NCI-H187 treated with DMSO at 0.1 percent for 48 hours (cell line): ENCODE measurements at places on chromosomes 1 and 21.

DNA sequence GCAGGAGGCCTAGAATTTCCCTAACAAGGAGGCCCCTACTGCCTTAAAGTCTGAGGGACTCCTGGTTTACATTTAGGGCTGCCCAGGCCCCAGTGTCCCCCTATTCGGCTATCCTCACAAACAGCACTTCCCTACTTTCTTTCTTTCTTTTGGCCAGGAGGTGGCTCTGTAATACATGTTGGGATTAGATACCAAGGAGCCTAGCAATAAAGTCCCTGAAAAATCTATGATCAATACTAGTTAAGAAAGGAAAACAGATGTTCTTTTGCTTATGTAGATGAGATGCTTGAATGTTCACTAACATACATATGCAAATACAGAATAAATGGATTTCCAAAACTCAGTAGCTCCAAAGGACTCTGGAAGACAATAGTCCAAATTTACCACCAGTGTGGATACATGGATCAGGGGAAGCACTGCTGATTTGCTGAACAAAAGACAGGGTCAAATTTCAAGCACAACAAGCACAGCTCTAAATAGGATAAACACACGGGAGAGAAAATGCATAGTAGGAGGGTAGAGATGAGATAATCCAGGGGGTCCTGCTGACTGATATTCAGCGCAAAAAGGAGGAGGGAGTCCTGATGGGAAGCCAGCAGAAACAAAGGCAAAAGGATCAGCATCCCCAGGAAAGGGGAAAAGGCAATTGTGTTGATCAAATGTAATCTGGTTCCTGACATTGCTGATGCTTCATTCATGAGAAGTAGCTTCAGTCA lies 240.0 kb downstream of the NUF2 start:
- DNase-seq: peak; percentile 44

GRCh38 chr1:182192215-182192614 lies 130.7 kb upstream of the ZNF648 start:
- DNase-seq: no peak

DNA sequence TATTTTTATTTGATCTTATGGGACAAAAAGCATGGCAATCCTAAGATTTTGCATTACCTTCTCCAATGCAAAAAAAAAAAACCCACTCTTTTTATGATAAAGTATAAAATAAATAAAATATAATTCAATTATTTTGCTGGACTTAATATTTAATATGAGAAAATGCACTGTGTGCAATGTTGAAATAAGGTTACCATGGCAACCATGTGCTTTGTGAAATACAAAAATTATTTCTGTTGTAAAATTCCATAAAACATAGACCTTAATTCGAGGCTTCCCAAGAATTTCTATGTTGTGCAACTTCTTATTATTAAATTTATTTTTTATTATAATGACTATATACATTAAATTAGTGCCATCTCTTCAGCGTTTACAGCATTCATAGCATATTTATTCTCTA lies 989.5 kb downstream of the MRPL39 start:
- no peak for DNase-seq

DNA sequence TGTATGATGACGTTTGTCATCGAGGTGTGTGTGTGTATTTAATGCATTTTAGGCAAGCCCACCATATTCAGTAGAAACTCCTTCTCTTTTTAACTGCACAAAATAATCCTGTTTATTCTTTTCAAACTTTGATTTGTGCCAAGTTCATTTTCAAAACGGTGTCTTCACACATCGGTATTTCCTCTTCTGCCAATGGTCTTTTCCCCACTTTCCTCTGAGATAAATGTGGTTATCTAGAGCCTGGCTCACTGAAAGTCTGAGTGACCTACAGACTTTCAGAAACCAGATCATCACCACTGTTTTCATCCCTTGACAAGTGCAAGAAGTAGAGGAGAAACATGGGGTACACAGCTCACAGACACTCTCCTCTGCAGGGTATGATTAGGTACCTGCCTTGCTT lies 69.4 kb downstream of the GPATCH2 start:
- DNase-seq: no peak

- no peak for DNase-seq
Observed at GRCh38 chr1:240030236-240030635, 61.4 kb upstream of the FMN2 start.

DNA sequence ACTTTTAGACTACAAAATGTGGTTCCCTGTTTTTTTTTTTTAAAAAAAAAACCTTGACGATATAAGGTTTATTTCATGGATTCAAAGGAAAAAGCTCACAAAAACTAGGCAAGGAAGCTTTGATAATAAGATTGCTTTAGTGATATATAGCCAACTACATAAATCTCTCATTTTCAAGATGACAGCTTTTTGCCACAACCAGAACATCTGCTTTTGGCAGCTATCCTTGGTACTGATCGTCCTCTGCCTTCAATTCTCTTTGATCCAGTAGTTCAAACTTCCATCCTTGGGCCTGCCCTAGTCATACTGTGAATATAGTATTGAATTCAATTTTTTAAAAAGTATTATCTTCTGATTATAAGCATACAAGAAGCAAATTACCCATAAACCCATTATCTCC lies 72.9 kb upstream of the CD53 start:
- DNase-seq: no peak

- no peak for DNase-seq
Observed at GRCh38 chr1:221706876-221707582, 34.9 kb downstream of the DUSP10 start.

DNA sequence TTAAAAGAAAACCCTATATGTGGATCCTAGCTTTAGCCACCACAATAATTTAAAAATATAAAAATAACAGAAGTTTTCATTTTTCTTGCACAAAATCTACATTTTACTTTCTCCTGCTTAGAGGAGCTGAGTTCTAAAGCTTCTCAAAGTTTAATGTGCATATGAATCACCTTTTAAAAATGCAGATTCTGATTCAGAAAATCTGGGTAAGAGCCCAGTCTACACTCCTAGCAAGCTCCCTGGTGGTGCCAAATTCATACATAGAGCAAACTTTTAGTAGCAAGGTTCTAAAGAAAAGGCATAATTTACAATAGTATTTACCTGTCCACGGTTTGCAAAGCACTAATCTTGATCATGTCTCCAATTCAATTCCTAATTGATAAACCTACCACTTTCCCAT lies 19.3 kb downstream of the RSBN1 start:
- no peak for DNase-seq

DNA sequence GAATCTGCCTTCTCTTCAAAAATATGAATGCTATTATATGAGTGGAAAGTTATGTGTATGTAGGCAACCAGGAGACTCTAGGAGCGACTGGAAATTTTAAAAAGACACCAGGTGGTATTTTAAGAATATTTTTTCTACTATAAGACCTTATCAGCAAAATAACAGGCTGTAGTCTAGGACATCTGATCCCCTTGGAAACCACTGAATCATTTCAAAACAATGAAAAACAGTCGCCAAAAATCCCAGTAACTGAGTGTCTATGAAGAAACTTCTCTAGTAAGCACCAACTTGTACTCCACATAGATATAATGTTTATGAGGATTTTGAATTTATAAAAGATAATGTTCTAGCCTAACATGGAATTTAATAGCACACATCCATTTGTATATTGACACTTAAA lies 358.5 kb downstream of the GPATCH2 start:
- no peak for DNase-seq

DNA sequence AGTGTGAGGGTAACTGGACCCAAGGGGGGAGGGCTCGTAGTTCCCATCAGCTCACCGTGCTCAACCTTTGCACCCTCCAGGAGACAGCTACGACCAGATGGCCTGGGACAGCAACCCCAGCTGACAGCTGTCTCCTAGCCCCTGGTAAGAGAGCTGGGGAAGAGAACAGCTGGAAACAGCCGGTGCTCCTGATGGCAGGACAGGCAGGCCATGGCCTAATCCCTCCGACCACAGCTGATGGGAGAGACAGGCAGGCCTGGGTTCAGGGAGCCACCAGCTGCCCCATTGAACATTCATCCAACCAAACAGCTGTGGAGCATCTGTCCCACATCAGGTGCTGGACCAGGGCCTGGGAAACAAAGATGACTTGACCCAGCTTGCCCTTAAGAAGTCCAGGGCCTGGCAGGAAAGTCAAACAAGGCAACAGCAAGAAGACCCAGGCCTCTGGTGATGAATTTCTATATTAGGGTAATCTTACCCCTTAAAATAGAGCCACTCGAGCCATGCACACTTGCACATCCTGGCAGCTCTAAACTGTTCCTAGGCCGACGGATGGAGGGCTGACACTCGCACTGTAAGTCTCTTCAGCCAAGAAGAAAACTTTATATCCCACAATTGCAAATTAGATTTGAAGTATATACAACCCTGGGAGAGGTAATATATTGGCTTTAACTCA lies 12.2 kb downstream of the OLFML2B start:
- DNase-seq: no peak

- no peak for DNase-seq
Observed at GRCh38 chr1:202293569-202293968, 48.2 kb downstream of the UBE2T start.

GRCh38 chr21:35801391-35801790 lies 258.9 kb downstream of the SETD4 start:
- DNase-seq: peak; percentile 15

GRCh38 chr1:111484391-111485026 lies 10.7 kb downstream of the C1orf162 start:
- no peak for DNase-seq

DNA sequence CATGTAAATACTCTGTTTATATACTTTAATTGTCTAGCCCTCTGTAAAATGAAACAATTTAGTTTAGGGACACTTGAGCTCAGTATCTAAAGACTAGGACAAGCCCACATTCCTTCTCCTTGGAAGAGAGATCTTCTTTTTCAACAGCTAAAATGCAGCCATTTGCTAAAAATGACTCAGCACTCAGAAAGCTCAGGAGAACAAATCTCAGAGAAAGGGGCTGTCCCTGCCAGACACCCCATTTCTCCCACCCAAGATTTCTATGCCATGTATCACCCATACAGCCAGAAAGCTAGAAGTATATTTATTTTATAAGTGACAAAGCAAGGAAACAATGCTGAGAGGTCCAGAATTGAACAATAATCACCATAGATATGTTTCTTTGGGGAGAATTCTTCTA lies 23.2 kb upstream of the PRDX6 start:
- no peak for DNase-seq

- no peak for DNase-seq
Observed at GRCh38 chr1:109282497-109282951, 421 bp downstream of the PSRC1 start.

DNA sequence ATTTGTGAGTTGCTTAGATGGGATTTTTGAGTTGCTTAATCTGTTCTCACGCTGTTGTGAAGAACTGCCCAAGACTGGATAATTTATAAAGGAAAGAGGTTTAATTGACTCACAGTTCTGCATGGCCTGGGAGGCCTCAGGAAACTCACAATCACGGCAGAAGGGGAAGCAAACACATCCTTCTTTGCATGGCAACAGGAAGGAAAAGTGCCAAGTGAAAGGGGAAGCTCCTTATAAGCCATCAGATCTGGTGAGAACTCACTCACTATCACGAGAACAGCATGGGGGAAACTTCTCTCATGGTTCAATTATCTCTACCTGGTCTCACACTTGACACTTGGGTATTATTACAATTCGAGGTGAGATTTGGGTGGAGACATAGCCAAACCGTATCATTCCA lies 10.3 kb downstream of the CLIC6 start:
- DNase-seq: no peak

- no peak for DNase-seq
Observed at GRCh38 chr1:160407839-160408801, 7.8 kb downstream of the VANGL2 start.

DNA sequence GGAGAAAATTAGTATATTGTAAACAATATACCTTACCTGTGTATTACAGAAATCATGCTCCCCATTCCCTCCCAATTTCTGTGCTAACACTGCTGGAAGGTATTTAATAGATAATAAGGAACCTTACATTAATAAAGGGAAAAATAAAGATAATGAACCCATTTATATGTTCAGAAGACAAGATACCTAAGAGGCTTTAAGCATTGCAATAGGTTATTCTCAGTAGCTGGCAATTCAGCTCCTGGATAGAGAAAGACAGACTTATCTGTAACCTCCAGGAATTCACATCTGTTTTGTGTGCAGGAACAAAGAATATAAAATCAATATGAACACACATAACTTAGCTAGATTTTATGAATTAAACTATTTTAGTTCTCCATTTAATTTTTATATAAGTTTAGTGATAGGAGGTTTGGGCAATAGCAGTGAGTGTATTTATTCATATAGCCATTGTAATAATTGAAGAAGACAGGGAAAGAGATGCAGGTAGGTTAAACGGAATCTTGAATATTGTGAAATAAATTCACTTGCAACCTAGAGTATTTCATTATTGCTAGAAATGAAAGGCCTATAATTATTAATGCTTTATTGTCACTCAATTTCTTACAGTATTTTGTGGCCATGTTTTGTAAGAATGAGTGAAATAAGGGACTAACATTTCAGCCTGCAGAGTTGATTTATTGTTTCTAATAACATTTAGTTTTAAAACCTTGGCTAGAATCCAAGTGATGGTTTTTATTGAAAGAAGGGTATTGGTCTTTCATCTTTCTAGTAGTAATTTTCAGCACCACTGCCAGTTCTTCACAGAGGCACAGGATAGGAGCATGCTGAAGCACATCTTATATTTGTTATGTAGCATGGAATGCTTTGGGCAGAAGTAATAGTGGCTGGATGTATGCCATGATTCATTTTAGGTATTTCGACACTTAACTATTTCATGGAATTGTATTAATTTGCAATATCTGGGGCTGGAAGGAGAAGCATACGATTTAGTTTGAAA lies 1.5 kb downstream of the XPR1 start:
- no peak for DNase-seq

DNA sequence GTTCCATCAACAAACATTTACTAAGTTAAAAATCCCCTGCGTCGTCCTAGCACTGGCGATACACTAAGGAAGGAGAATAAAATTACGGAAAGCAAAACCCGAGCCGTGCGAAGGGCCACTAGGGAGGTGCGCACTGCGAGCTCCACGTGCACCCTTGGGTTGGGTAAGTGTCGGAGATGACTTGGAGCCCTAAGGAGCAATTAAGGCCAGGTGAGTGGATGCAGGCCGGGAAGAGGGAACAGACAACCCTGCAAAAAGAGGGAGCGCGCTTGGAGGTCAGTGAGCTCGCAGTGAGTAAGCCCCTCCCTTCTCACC lies 704 bp downstream of the WDR4 start:
- DNase-seq: no peak

- DNase-seq: peak; percentile 86
Observed at GRCh38 chr1:66693856-66694255, 58.4 kb upstream of the DYNLT5 start.

- no peak for DNase-seq
Observed at GRCh38 chr21:45309069-45309986, 21.6 kb upstream of the POFUT2 start.

GRCh38 chr21:41651830-41652229 lies 115.0 kb downstream of the RIPK4 start:
- no peak for DNase-seq

- no peak for DNase-seq
Observed at GRCh38 chr1:7786795-7787194, 2.7 kb downstream of the PER3 start.

GRCh38 chr1:67130673-67131072 lies 4.1 kb downstream of the C1orf141 start:
- DNase-seq: no peak

GRCh38 chr1:212291505-212292134 lies 6.4 kb downstream of the PPP2R5A start:
- DNase-seq: no peak
